Activated T-helper 17 cell treated with anti-CD3 and anti-CD28 coated beads, Interleukin-2, amount 50 U/mL, for 72 hours (primary cell): ENCODE measurements at places on chromosomes 1 and 21.

DNA sequence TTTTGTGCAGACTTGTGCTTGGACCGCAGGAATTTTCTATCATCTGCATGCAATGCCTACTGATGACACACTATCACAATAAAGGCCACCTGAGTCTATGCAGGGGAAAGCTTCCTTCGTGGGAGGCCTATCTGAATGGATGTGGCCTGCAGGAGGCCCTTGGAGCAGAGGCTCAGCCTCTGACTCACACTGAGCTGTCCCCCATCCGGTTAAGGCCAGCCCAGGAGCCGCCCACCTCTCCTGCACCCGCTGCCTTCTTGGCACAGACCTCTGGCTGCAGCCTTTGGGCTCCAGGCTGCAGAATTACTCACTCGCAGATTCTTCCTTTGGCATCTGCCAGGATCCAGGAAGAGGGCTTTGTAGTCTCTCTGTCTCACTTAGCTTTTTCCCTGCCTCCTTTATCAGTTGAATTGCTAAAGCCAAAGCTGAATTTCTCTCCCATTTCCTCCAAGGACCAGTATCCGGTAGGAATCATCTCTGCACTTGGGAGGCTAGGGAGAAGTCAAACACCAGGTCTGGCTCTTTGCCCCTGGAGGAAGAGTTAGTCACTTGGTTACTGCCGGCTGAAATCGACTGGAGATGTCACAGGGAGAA, 65.1 kb upstream of the JUN start:
- ATAC-seq, result peak; percentile 96

- ATAC-seq, result peak; percentile 86
Observed at GRCh38 chr1:181179987-181180365, 91.5 kb downstream of the IER5 start.

DNA sequence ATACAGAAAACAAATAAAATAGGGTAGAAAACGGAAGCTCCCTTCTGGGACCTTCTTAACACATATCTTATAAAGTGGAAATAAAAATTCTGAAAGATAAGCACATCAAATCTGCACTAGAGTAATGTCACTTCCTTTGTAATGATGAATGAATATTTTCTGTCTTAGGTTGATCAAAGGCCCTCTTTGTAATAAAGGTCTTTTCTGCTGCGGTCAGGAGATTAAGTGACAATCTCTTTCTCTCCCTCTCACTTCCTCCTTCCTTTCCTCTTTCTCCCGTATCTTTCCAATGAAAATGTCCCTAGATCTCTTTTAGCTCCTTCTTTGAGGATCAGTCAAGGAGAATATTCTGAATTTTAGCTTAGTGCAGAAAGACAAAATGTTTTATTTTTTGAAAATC, 33.8 kb downstream of the TMCO1 start:
- no peak for ATAC-seq

GRCh38 chr1:112304126-112304525, 91.9 kb upstream of the CTTNBP2NL start:
- no peak for ATAC-seq

DNA sequence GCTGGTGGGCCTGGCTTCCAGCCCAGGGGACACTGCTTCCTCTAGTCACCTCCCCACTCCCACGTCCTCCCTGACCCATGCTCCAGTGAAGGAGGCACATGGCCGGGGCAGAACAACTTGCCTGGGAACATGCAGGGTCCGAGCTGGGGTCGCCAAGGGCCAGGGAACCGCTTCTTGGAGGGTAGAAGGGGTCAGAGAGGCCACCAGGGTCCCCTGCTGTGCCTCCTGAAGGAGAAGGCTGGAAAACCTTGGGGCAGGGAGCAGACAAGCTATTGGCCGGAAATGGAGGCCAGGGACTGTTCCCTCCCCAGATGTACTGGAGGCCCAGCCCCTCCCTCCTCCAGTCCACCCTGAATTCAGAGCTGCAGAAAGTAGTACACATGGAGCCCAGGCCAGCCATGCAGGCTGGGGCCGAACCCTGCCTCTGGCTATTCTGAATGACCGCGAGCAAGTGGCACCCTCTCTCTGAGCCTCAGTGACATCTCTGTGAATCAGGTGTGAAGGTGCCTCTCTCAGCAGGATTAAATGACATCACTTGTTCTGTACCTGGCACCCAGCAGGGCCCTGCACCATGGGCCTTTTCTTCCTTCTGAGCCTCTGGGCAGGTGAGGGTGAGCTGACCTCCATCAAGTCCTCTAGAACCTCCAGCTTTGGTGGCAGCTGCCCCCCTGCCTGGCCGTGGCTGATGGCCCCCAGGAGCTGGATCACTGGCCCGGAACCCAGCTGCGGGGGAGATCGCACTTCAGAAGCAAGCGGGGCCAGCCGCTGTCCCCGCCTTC, 15.7 kb downstream of the SPOCD1 start:
- no peak for ATAC-seq

- no peak for ATAC-seq
Observed at GRCh38 chr21:36704281-36704957, 5.5 kb downstream of the SIM2 start.

- ATAC-seq, result peak; percentile 73
Observed at GRCh38 chr1:8560611-8561544, 243.0 kb downstream of the SLC45A1 start.

- ATAC-seq, result no peak
Observed at GRCh38 chr1:42085596-42085995, 67.6 kb upstream of the GUCA2B start.

DNA sequence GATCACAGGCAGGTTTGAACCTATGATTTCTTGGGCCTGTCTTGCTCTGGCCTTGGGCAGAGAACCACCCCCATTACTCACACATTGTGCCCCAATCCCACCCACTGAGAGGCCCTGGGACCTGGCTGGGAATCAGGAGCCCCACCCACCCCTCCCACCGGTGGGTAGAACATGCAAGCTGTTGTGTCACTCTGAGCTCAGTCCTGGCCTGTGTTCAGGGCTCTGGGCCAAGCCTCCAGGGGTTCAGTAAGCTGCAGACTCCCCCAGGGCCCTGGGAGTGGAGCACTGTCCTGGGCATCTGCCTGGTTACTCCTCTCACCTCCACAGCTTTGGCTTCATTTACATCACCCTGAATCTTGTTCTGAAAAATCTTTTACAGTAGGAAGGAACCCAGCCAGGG, 270.5 kb downstream of the RRAGC start:
- no peak for ATAC-seq
